ENCODE measurements at places on chromosomes 1 and 21. TPM values are rescaled to one million over a fixed set of nuclear protein-coding genes. Genes with fewer than 3 reads are reported as not detected.

- no peak overlapping the region for H3K27ac ChIP-seq
- peak overlapping the region; percentile 73 for H3K4me3 ChIP-seq
- DNase-seq = no peak
- no peaks in the 10 kb centered on the region for H3K27me3 ChIP-seq
- peaks cover 17% of the 10 kb centered on the region for H3K36me3 ChIP-seq
- H3K4me1 ChIP-seq = peaks cover 12% of the 10 kb centered on the region
These were observed 1.6 kb downstream of the TAF1A start for GRCh38 chr1:222588135-222588534.

DNA sequence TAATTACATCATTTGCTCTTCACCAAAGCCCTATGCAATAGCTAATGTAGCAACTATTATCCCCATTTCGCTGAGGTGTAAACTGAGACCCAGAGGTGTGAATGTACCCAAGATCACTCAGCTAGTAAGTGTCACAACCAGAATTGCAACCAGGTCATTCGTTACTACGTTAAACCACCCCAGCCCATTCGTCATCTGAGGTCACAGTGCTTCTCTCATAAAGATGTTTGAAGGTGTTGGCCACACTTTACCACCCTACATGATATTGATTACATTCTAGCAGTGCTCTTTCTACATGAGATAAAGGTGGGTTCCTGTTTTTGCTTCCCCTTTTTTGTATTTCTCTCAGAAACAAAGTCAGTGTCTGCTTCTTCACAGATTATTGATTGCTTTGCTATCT is 195.3 kb downstream of the ZBTB18 start:
- no peaks in the 10 kb centered on the region for H3K27me3 ChIP-seq
- DNase-seq = no peak
- H3K36me3 ChIP-seq = no peaks in the 10 kb centered on the region
- no peak overlapping the region for H3K4me3 ChIP-seq
- H3K27ac ChIP-seq = no peak overlapping the region

DNA sequence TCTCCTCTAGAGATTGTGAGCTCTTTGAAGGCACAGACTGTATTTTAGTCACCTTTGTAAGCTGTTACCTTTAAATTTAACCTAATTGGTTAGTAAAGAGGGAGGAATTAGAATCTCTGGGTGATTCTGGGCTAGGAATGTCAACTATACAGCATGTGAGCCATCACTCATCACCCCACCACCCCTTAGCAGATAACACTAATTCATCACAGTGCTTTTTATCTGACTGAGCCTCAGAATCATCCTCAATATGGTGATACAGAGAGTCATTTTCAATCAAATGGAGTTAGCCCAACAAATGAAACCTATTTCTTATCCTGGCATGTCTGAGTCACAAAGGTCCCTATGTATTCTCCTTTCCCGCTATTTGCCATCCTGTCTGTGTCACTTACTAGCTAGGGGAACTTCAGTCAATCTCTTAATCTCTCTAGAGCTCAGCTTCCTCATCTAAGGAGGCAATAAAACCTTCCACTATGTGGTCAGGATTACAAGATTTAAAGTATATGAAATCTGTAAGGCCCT is 13.3 kb downstream of the KCNJ10 start:
- H3K36me3 ChIP-seq = no peaks in the 10 kb centered on the region
- no peak for DNase-seq
- H3K27ac ChIP-seq = no peak overlapping the region
- no peaks in the 10 kb centered on the region for H3K27me3 ChIP-seq
- H3K4me1 ChIP-seq = no peaks in the 10 kb centered on the region
- H3K4me3 ChIP-seq = no peak overlapping the region

GRCh38 chr1:47745715-47746609 is 251.2 kb downstream of the TRABD2B start:
- DNase-seq = no peak
- H3K36me3 ChIP-seq = no peaks in the 10 kb centered on the region
- no peak overlapping the region for H3K4me3 ChIP-seq
- no peak overlapping the region for H3K27ac ChIP-seq
- no peaks in the 10 kb centered on the region for H3K4me1 ChIP-seq

GRCh38 chr1:5972198-5972520 is 20.1 kb downstream of the NPHP4 start:
- DNase-seq = no peak
- H3K27me3 ChIP-seq = no peaks in the 10 kb centered on the region
- H3K27ac ChIP-seq = no peak overlapping the region

DNA sequence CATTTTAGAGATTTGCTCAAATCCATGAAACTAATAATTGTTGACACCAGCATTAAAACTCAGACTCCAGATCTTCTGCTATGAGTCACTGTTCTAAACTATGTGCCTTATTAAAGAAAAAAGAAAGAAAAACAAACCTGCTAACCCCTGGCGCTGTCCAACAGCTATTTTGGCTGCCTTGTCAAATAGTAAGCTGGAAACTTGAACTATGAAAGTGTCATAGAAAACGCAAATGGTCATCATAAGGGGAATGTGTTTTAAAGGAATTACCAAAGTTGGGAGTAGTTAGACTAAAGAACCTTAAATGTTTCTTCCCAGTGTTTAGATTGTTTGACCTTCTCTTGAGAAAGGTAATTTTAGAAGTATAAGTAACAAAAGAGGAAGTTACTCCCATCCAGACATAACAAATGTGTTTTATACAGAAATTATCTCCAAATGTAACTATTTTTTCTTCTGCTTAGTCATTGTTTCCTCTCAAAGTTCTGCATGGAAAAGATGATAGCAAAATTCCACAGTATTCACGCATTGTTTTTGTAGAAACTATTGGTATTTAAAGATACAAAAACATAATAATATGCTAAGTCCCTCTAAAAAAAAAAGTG is 272.4 kb downstream of the TPR start:
- no peak overlapping the region for H3K4me3 ChIP-seq
- no peak overlapping the region for H3K27ac ChIP-seq
- no peak for DNase-seq
- no peaks in the 10 kb centered on the region for H3K4me1 ChIP-seq
- H3K36me3 ChIP-seq = no peaks in the 10 kb centered on the region
- H3K27me3 ChIP-seq = no peaks in the 10 kb centered on the region

Gene H3-3A
- 913 TPM for total RNA-seq

Gene SYT14
- total RNA-seq = 19.4 TPM

Gene DUSP23
- total RNA-seq = 56.3 TPM

Gene VSIG8
- not detected for total RNA-seq

Data from GM23338 (cell line).